ENCODE measurements at places on chromosomes 5 and 9.

DNA sequence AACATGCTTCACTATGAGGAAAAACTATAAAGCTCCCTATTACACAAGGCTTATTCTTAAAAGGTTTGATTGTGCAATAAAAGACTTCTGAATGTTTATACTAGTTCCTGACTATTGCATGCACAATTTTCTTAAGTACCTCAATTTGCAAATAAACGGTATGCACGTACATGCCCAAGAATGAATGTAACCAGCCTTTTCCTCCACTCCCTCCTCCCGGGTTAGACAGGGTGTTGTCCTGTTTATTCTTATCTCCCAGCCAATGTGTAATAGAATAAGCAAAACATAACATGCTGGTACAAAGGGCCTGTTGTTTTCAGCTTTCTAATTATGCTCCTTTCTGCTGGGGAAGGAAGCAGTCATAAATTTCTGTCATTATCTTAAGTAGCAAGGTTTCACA, 79.1 kb downstream of the AOPEP start:
- DNase-seq: no peak

- DNase-seq: no peak
These were observed 153.1 kb downstream of the SNCAIP start for GRCh38 chr5:122465031-122465577.

- DNase-seq: no peak
These were observed 7.3 kb downstream of the SRFBP1 start for GRCh38 chr5:121968910-121969607.

- DNase-seq: no peak
These were observed 146.2 kb downstream of the GOLPH3 start for GRCh38 chr5:32027717-32028458.

GRCh38 chr5:91928754-91929521, 545.8 kb upstream of the ARRDC3 start:
- no peak for DNase-seq

DNA sequence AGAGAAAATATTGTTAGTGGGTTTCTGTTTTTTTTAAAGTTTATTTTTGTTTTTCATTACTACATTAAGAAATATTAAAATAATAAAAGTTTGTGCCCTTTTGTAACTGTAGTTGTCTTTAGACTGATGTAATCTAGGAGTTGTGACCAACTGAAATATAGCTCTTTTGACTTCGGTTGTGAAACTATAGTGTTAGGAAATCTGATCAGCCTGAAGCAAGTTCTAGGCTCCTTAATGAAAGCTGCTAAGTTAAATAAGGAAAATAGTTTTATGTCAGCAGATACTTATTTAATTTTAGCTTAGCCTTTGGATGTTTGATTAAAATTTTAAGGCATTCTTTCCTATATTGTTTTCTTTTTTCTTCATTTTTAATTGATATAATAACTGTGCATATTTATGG, 14.2 kb downstream of the AP3S1 start:
- no peak for DNase-seq

DNA sequence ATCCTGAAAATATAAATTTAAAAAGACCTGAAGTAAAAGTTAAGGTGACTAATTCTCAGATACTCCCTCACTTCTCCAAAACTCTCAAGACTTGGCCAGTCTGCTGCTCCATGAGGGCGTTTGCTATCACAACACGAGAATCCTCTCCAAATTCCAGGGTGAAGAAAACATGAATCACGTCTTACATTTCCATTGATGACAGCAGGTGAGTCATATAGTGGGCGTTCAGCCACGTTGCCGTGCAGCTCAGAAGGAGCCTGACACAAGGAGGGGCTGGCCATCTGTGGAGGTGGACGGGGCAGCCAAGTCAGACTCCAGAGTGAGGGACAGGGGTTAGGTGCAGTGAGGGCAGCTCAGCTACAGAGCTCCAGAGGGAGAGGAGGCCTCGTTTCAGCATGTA, 555.1 kb upstream of the ADAMTS16 start:
- DNase-seq: no peak

- no peak for DNase-seq
These were observed 2.5 kb upstream of the GFI1B start for GRCh38 chr9:132975961-132976360.

DNA sequence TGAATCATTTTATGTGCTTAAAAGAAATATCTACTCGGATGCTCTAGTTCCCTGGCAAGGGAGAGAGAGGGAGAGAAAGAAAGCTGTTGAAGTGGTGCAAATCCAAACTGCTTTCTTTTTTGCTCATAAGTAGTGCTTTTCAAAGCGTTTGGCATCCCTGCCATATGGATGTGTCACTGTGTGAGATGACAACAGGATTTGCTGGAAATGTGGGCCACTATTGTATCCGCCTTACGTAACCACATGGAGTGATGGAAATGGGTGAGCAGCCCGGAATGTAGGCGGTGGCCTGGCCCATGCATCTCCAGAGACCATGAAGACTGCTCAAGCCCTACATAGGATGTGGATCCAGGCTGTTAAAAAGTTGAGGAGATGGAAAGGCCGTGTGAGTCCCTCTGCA, 30.8 kb downstream of the TJP2 start:
- DNase-seq: no peak

DNA sequence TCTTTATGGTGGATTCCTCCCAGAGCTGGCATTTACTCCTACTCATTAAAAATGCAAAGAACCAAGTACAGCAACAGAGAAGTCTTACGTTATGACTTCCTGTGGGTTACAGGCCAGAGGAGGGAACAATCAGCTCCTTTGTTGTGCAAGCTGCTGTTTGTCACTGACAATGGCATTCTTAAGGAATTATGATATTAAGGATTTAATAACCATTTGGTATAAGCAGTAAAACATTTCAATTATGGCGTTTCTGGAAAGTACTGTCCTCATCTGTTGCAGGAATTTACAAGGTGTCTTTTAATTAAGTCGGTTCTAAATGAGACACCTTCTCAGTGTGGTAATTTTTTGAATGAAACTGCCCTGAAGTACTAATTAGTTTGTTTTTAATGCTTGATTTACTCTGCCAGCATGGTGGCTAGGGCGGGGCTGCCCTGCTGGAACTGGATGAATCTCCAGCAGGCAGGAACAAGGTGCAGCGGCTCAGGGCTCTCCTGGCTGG, 49.1 kb upstream of the VDAC1 start:
- no peak for DNase-seq

GRCh38 chr5:142422429-142422828, 97.6 kb upstream of the SPRY4 start:
- DNase-seq: no peak

DNA sequence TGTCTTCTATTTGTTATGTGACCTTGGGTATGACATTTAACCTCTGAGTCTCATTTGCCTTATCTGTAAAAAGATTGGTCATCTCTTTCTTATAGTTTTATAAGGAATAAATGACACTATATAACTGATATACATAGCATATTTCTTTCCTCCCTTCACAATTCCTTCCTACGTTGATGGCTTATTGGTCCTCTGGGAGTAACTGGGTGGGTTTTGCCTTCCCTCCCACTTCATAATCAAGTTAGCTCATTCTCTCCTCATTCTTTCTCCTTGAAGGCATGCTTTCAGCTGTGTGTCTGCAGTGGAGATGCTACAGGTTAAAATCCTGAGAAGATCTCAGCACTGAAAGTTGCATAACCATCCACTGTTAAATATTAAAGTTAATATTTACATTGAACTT, 382.4 kb downstream of the TMEM38B start:
- DNase-seq: no peak

GRCh38 chr5:526456-527088, 2.3 kb upstream of the SLC9A3 start:
- no peak for DNase-seq

DNA sequence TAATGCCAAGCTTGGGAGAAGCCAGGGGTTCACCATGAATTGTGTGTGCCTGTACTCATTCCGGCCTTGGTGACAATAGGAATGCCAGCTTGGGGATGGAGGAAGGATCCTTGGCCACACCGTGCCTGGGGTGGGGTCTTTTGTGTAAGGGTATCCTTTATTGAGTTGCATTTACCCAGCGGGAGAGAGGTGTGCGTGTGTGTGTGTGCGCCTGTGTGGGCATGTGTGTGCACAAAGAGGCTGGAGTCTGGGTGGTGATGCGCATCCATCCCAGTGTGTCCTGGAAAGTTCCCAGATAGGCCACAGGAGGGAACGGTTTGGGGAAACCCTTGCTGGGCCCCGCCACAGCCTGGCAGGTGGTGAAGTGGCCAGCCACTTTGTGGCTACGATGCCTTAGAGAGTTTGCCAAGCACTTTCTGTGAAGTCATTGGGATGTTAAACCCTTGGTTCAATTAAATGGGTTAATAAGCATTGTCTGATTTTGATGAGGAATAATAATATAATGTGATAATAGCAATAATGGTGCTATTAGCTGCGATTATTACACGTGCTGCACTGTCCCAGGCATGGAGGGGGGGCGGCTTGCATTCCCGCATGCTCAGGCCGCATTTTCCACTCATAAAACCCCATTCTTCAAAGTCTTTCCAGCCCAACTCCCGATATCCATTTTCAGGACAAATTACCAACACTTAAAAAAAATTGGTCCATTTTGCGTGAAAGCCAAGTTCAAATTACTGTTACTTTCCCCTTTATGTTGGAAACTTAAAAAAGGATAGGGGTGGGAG, 13.7 kb downstream of the PITX1 start:
- DNase-seq: no peak

GRCh38 chr9:130382636-130383349, 62.0 kb upstream of the ASS1 start:
- no peak for DNase-seq

GRCh38 chr5:158875272-158875679, 224.4 kb downstream of the EBF1 start:
- no peak for DNase-seq

GRCh38 chr5:142924135-142924883, 154.1 kb downstream of the ARHGAP26 start:
- no peak for DNase-seq

- no peak for DNase-seq
These were observed 541.7 kb downstream of the EFNA5 start for GRCh38 chr5:107129051-107129450.

- no peak for DNase-seq
These were observed 93.7 kb downstream of the PDE4D start for GRCh38 chr5:59799668-59800346.

GRCh38 chr5:149415066-149415967, 36.2 kb upstream of the IL17B start:
- DNase-seq: no peak

DNA sequence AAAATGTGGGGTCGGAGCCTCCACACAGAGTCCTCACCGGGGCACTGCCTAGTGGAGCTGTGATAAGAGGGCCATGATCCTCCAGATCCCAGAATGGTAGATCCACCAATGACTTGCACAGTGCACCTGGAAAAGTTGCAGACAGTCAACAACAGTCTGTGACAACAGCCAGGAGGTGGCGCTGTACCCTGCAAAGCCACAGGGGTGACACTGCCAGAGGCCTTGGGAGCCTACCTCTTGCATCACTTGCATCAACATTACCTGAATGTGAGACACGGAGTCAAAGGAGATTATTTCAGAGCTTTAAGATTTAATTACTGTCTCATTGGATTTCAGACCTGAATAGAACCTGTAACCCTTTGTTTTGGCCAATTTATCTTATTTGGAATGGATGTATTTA, 614.1 kb upstream of the CDH9 start:
- no peak for DNase-seq

- no peak for DNase-seq
These were observed 12.7 kb downstream of the IRF1 start for GRCh38 chr5:132477784-132478365.

GRCh38 chr5:4572311-4573100, 567.6 kb upstream of the ADAMTS16 start:
- no peak for DNase-seq

- no peak for DNase-seq
These were observed 340.2 kb downstream of the ADAMTS6 start for GRCh38 chr5:65141493-65141892.

DNA sequence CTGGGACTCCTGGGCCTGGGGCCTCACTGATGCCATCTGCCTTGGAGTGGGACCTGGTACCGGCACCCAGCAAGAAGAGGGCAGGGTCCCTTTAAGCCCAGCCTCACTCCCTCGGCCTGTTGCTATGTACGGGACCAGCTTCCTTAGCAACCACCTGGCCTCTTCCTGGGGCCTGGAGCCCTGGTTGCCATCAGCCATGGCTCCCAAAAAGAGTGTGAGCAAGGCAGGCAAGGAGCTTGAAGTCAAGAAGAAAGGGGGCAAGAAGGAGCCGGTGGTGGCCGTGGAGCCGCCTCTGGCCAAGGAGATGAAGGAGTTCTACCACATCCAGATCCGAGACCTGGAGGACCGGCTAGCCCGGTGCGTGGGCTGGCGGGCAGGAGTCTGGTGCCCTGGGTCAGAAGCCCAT, at the start of gene CFAP157:
Gene CFAP157, plus strand, starts transcription at position 153 of the 406 bp plus-strand sequence. Its CDS starts 44 bp downstream, at position 197.
- DNase-seq: no peak

DNA sequence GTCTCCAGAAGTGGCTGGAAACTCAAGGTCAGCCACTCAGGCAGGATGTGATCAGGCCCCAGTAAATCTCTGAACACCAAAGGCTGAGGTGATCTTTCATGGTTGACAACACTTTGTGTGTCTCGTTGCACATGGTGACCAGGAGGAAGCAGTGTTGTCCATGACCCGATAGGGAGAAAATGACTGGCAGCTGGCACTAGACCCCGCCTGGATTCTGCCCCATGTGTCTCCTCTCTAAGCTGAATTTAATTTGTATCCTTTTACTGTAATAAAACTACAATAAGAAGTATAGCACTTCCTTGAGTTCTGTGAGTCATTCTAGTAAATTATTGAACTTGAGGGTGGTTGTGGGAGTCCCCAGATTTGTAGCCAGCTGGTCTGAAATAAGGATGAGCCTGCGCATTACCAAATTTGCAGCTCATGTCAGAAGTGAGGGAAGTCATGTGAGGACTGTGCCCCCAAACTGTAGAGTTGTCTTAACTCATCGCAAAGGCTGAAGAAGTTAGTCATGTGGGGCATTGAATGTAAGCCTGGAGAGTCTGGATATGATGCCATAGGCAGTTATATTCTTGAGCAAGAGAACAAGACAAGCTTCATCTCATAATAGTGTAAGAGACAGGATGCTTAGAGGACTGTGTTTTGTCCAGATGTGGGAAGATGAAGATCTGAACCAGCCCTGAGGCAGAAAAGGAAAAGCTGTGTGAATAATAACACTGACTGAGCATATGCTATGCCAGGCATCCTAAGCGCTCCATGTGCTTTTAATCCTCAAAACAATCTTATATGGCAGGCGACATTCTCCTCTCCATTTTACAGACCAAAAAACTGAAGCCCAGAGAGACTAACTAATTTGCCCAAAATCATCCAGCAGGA, 55.9 kb downstream of the TMEM215 start:
- no peak for DNase-seq

GRCh38 chr5:138874241-138874640, 894 bp downstream of the LRRTM2 start:
- DNase-seq: no peak

- DNase-seq: peak; percentile 24
These were observed 139.3 kb upstream of the IER5L start for GRCh38 chr9:129317179-129318011.

- no peak for DNase-seq
These were observed at the start of gene ENTPD8 for GRCh38 chr9:137441289-137441934. Gene ENTPD8, minus strand, starts transcription at chr9:137441357. Its CDS starts 3,072 bp downstream, at chr9:137438285.

DNA sequence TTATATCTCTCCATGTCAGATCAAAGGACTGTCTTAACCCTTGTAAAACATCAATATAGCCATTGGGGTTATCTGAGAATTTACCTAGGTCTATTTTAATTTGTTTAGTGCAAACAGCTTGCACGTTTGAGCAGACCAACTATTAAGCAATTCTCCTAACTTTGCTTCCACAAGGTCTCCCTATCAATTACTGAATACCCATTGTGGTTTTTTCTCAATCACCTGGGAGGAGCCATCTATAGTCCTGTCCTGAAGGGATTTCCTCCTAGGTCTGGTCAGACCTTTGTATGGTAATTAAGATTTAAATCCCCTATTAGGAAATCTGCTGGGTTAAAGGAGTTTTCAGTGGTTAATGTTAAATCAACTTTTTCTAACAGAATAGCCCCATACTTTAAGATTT, 48.9 kb upstream of the S1PR3 start:
- no peak for DNase-seq
